ENCODE measurements at places on chromosomes 1 and 21.
A peak's percentile ranks its signal among the peaks of the same experiment; 100 is the strongest.

- DNase-seq = no peak
- peaks cover 6% of the 10 kb centered on the region for H3K36me3 ChIP-seq
- no peak overlapping the region for H3K27ac ChIP-seq
- H3K4me3 ChIP-seq = no peak overlapping the region
- H3K27me3 ChIP-seq = no peaks in the 10 kb centered on the region
Observed at GRCh38 chr1:150121236-150121862, 28.4 kb upstream of the PLEKHO1 start.

- no peaks in the 10 kb centered on the region for H3K36me3 ChIP-seq
- H3K4me3 ChIP-seq = no peak overlapping the region
- DNase-seq = no peak
Observed at GRCh38 chr1:91732291-91733107, 153.5 kb downstream of the TGFBR3 start.

- peak; percentile 21 for DNase-seq
- peak overlapping the region; percentile 63 for H3K4me3 ChIP-seq
- peaks cover 7% of the 10 kb centered on the region for H3K27me3 ChIP-seq
- peak overlapping the region; percentile 84 for H3K27ac ChIP-seq
- H3K36me3 ChIP-seq = no peaks in the 10 kb centered on the region
Observed at GRCh38 chr1:58814251-58815068, 30.6 kb upstream of the JUN start.

- peaks cover 55% of the 10 kb centered on the region for H3K36me3 ChIP-seq
- H3K27ac ChIP-seq = no peak overlapping the region
- no peak for DNase-seq
- H3K4me3 ChIP-seq = no peak overlapping the region
Observed at GRCh38 chr21:33290441-33290840, 24.3 kb downstream of the IL10RB start.

DNA sequence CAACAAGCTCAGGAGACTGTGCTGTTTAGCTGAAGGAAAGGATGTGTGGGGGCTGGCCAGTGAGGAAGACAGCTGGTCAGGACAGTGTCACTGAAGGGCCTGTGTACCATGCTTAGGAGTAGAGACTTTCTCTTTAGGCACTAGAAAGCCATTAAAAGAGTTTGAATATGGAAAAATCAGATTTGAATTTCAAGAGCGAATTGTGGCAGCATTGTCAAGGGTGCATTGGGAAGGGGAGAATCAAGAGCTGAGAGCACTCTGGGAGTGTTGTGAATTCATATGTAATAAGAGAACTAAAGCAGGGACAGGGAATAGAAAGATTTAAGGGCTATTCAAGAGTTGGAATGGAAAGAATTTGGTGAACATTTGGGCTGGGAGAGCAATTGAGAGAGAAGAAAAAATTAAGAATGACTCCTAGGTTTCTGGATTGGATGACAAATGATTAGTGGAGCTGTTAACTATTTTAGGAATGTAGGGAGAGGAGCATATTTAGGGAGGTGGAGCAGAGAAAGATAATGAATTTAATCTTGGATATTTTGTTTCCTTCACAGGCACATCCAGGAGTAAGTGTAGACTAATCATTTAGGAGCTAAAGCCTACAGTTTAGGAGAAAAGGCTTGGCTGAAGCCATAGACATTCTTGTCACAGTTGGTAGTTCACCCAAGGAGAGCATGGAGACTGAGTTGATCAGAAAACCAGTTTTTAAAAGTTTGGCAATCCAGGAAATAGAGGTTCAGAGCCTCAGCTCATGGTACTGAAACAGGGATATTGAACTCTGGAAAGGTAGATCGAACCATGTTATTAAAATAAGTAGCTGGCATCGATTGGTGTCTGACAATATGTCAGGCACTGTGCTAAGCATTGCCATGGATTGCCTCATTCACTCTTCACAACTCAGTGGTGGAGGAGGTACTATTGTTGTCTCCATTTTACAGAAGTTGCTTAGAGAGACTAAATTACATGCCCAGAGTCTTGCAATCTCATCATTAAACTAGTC lies 23.1 kb upstream of the TOR3A start:
- no peak overlapping the region for H3K27ac ChIP-seq
- DNase-seq = no peak
- peaks cover 4% of the 10 kb centered on the region for H3K36me3 ChIP-seq
- H3K27me3 ChIP-seq = no peaks in the 10 kb centered on the region
- no peaks in the 10 kb centered on the region for H3K4me1 ChIP-seq
- no peak overlapping the region for H3K4me3 ChIP-seq

DNA sequence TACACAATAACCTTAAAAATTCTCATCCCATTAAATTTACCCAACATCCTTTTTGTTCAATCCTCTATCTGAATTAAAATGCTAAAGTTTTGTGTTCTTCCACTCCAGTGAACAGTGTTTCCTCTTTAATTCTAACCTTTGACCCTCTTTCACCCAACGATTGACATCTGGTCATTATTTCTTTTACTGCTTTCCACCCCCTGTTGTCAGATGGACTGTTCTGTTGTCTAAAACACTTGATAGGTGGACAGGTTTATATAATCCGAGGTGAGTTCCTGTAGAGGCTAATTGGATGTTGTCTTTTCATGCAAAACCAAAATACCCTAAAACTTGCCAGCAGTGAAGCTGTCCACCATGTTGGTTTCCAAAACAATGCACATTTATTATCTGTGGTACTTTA lies 73.4 kb upstream of the SERTAD4 start:
- H3K4me3 ChIP-seq = no peak overlapping the region
- no peaks in the 10 kb centered on the region for H3K27me3 ChIP-seq
- no peaks in the 10 kb centered on the region for H3K4me1 ChIP-seq
- no peak overlapping the region for H3K27ac ChIP-seq
- DNase-seq = no peak

All from spinal cord (tissue), 10 donors.